ENCODE measurements at places on chromosomes 13 and 19. TPM values are rescaled to one million over a fixed set of nuclear protein-coding genes. Genes with fewer than 3 reads are reported as not detected.

Gene MYBPC2
- 1.3 TPM for polyA plus RNA-seq

Gene SLC15A1
- polyA plus RNA-seq = not detected

Gene NDFIP2
- polyA plus RNA-seq = not detected

Gene VSIG10L
- 1.5 TPM for polyA plus RNA-seq

Gene PARP4
- polyA plus RNA-seq = 44.3 TPM

Gene ADGRE2
- 0.06 TPM for polyA plus RNA-seq

Gene PEX11G
- polyA plus RNA-seq = 2.8 TPM

Gene FGF9
- polyA plus RNA-seq = 3.6 TPM

Gene GDF15
- not detected for polyA plus RNA-seq

Gene KLK2
- polyA plus RNA-seq = not detected

Gene SULT2A1
- not detected for polyA plus RNA-seq

Gene ZFP28
- polyA plus RNA-seq = 1.1 TPM

Data from IgD-negative memory B cell (primary cell).